Activated CD4-positive, alpha-beta memory T cell treated with anti-CD3 and anti-CD28 coated beads for 36 hours (primary cell): ENCODE measurements at places on chromosomes 6 and 20. TPM values are rescaled to one million over a fixed set of nuclear protein-coding genes. Genes with fewer than 3 reads are reported as not detected.

DNA sequence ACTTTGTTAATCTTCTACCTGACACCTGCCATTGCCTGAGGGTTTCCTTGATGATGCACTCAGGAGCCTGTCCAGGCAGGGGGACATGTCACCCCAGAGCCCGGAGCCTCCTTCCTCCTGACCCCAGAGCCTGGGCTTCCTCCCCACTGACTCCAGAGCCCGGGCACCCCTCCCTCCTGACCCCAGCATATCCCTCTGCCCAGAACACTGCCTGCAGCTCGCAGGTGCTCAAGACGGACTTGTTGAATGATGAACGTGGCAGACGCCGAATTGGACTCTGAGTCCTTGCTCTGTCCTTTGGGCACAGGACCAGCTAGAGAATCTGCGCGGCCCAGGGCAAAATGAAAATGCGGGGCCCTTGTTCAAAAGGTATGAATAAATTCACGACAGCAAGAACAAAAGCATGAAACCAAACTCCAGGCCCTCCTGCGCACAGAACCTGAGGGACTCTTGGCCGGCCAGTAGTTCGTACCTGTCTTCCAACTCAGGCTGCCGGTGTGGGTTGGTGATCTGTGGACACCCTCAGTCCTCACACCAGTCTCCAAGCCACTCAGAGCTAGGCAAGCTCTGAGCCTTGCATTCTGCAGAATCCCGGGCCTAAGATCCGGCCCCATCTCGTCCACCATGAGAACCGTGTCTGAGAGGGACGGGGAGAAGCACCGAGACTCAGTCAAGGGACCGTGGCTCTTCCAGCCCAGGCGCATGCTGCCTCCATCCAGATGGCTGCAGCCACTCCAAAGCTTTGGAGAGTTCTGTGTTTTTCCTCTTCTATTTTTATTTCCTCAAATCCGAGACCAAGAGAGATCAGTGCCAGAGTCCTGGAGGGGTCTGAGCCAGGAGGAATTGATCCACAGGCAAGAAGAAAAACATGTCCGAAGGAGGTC lies 104.7 kb downstream of the BMP7 start:
- no peak for DNase-seq

GRCh38 chr6:55445648-55446204 lies 118.5 kb downstream of the GFRAL start:
- no peak for DNase-seq

GRCh38 chr6:155253337-155253736 lies 10.5 kb upstream of the CLDN20 start:
- DNase-seq, result no peak

- DNase-seq, result no peak
Measured at GRCh38 chr20:50682065-50682464, 9.3 kb downstream of the RIPOR3 start.

- no peak for DNase-seq
Measured at GRCh38 chr6:21327326-21328112, 266.0 kb upstream of the SOX4 start.

- DNase-seq, result no peak
Measured at GRCh38 chr6:15366003-15366535, 120.2 kb downstream of the JARID2 start.

Gene IPCEF1
- total RNA-seq, result 10.5 TPM

Gene LRRN4
- total RNA-seq, result not detected

Gene C6orf132
- 0.22 TPM for total RNA-seq

Gene MAP1LC3A
- total RNA-seq, result 5.6 TPM
